ENCODE measurements at places on chromosomes 16 and 17. TPM values are rescaled to one million over a fixed set of nuclear protein-coding genes. Genes with fewer than 3 reads are reported as not detected.

- no peaks in the 10 kb centered on the region for H3K27me3 ChIP-seq
- peak overlapping the region; percentile 57 for H3K27ac ChIP-seq
- peaks cover 51% of the 10 kb centered on the region for H3K4me1 ChIP-seq
- H3K4me3 ChIP-seq, result no peak overlapping the region
These were observed 56.3 kb downstream of the PITPNC1 start for GRCh38 chr17:67433248-67433924.

DNA sequence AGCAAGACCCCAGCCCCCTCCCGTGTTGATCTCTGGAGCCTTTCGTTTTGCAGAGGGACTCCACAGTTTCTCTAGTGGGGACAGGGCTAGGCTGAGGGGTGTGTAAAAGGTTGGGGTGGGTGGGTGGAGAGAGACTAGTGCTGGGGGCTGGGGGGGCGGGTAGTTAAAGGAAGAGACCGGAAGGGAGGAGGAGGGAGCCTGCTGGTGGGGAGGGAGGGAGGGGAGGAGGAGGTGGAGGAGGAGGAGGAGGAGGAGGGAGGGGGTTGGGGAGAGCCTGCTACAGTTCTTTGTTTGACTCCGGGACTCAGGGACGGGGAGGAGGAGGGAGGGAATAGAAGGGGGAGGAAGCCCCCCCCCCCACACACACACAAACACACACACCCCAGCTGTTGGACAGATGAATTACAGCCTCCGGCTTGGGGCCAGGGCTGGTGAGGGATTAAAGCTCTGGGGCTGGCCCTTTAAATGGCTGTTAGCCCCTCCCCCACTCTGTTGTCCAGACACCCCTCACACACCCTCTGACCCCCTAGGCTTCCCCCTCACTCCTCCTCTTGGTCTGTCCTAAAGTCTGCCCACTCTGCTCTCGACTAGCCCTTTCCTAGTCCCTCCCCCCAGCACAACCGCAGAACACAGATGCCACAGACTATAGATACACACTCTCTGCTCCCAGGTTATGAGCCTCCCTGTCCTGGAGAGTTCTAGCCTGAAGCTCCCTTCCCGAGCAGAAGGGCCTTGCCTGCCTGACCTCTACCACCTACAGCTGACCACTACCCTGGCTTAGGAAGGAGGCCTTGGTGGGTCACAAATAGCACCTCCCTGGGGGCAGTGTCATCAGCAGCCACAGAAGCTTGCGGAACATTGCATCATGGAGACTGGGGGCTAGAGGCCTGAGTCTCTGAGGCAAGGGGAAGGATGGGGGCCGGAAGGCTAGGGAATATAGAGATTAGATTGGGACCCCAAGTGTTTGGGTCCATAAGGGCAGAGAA, 4.4 kb downstream of the KDM6B start:
- H3K4me1 ChIP-seq, result peaks cover 39% of the 10 kb centered on the region
- no peaks in the 10 kb centered on the region for H3K36me3 ChIP-seq
- H3K4me3 ChIP-seq, result peak overlapping the region; percentile 82
- DNase-seq, result peak; percentile 69
- no peaks in the 10 kb centered on the region for H3K27me3 ChIP-seq
- H3K27ac ChIP-seq, result peak overlapping the region; percentile 100

- peaks cover 16% of the 10 kb centered on the region for H3K4me1 ChIP-seq
- no peaks in the 10 kb centered on the region for H3K27me3 ChIP-seq
- H3K36me3 ChIP-seq, result peaks cover 9% of the 10 kb centered on the region
- no peak overlapping the region for H3K4me3 ChIP-seq
These were observed 4.0 kb downstream of the SLC25A10 start for GRCh38 chr17:81715872-81716673.

DNA sequence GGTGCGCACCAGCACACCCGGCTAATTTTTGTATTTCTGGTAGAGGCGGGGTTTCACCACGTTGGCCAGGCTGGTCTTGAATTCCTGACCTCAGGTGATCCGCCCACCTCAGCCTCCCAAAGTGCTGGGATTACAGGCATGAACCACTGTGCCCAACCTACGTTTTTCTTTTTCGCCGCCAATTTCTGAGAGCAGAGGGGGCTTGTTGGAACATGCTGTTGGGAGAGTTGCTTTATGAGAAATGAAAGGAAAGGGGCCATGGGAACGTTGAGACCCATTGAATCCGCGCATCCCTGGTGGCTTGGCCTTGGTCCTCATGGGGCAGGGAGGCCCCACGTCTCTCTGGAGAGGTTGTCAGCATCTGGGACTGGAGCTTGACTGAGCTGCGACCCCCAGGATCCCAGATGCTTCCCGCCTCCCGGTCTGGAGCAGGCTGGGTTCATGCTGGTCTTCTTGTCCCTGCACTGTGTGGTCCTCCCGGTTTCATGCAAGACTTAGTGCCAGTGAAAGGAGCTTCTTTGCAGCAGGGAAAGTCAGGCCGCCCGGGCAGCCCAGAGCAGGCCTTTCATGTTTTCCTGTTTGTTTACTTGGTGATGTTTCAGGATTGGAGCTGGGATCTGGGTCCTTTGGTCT, 22.8 kb downstream of the CRISPLD2 start:
- no peaks in the 10 kb centered on the region for H3K27me3 ChIP-seq
- no peak overlapping the region for H3K4me3 ChIP-seq
- H3K4me1 ChIP-seq, result peaks cover 6% of the 10 kb centered on the region

GRCh38 chr17:33572615-33573014, 279.5 kb upstream of the ASIC2 start:
- H3K27ac ChIP-seq, result no peak overlapping the region
- no peaks in the 10 kb centered on the region for H3K36me3 ChIP-seq
- H3K4me3 ChIP-seq, result no peak overlapping the region
- no peaks in the 10 kb centered on the region for H3K27me3 ChIP-seq
- H3K4me1 ChIP-seq, result no peaks in the 10 kb centered on the region
- no peak for DNase-seq

- no peaks in the 10 kb centered on the region for H3K36me3 ChIP-seq
- H3K4me1 ChIP-seq, result no peaks in the 10 kb centered on the region
- H3K27ac ChIP-seq, result no peak overlapping the region
- H3K4me3 ChIP-seq, result no peak overlapping the region
These were observed 95.6 kb upstream of the CDYL2 start for GRCh38 chr16:80899809-80900592.

DNA sequence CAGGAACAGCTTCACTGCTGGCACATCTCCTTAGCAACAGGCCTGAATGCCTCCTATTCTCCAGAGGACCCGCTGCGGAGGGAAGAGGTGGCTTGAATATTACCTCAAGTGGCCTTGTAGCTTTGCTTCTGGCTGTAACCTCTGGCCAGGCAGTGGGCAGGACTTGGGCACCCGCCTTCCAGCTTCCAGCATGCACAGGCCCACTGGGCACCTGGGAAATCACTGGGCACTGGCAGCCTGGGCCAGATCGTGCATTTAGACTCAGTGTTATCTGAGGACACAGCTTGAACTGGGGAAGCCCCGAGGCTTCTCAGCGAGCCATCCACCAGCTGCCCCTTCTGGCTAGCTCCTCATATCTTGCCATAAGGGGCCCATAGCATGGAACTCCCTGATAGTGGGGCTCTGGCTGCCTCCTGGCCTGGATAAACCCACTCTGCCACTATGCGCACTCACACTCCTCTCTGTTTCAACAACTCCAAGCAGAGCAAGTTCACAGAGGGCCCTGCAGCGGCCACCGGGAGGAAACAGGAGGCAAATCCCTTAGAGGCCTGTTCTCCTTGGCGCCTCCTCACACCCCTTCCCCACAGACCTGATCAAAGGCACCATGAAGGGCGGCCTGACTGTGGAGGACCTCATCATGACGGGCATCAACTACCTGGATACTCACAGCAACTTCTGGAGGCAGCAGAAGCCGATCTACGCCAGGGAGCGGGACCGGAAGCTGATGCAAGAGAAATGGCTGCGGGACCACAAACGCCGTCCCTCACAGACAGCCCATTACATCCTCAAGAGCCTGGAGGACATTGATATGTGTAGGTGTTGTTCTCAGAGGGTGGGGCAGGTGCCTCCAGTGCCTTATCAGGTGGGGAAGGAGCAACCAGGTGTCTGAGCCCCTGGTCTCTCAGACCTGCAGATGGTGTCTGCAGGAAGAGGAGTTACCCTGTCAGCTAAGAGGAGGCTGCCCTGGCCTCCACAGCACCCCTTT, 7.8 kb downstream of the ODAD4 start:
- no peak overlapping the region for H3K27ac ChIP-seq
- H3K4me1 ChIP-seq, result no peaks in the 10 kb centered on the region
- no peaks in the 10 kb centered on the region for H3K27me3 ChIP-seq

GRCh38 chr16:13052431-13052830, 151.0 kb downstream of the SHISA9 start:
- H3K4me1 ChIP-seq, result no peaks in the 10 kb centered on the region
- H3K27me3 ChIP-seq, result no peaks in the 10 kb centered on the region
- DNase-seq, result no peak
- H3K4me3 ChIP-seq, result no peak overlapping the region

The EPN2 gene
- polyA plus RNA-seq, result 8.5 TPM

The TMEM235 gene
- polyA plus RNA-seq, result 0.50 TPM
